Lung (tissue), 17 donors: ENCODE measurements at places on chromosomes 7 and 10. TPM values are rescaled to one million over a fixed set of nuclear protein-coding genes. Genes with fewer than 3 reads are reported as not detected.

COL26A1 gene
- 0.05 TPM for polyA plus RNA-seq

LIPF gene
- not detected for polyA plus RNA-seq

RBP3 gene
- polyA plus RNA-seq = 0.01 TPM

LMOD2 gene
- not detected for polyA plus RNA-seq

SFMBT2 gene
- 2.9 TPM for polyA plus RNA-seq

RBM20 gene
- 0.31 TPM for polyA plus RNA-seq

RAMP3 gene
- polyA plus RNA-seq = 116 TPM

GBX1 gene
- polyA plus RNA-seq = not detected

SYCE1 gene
- polyA plus RNA-seq = 0.87 TPM

AGBL3 gene
- 2.0 TPM for polyA plus RNA-seq

ATG9B gene
- polyA plus RNA-seq = 1.8 TPM

WDR86 gene
- 0.81 TPM for polyA plus RNA-seq

SLIT1 gene
- polyA plus RNA-seq = 0.39 TPM

ANKRD7 gene
- not detected for polyA plus RNA-seq

TRIL gene
- 0.65 TPM for polyA plus RNA-seq

CALCR gene
- polyA plus RNA-seq = 0.04 TPM

TRA2A gene
- polyA plus RNA-seq = 95.3 TPM

TUBGCP2 gene
- polyA plus RNA-seq = 66.2 TPM

GIMAP5 gene
- 60.6 TPM for polyA plus RNA-seq
